Gastroesophageal sphincter (tissue), 4 donors: ENCODE measurements at places on chromosomes 7 and 10.

DNA sequence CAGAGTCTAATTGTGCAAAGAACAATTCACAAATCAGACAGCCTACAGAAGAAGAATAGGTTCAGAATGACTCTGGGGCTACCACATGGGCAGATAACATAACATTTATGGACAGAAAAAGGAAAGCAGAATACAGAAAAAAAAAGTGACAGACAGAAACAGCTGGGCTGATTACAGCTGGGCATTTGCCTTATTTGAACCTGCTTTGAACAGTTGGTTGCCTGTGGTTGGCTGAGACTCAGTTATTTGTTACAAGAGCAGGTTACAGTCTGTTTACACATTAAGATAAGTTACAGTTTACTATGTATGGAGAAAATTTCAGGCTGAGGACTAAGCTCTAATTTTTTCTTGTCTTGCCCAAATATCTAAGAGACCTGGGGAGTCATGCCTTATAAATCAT is 327.2 kb downstream of the GALNT17 start:
- no peak for ATAC-seq

GRCh38 chr7:94444813-94445212 is 50.1 kb downstream of the COL1A2 start:
- ATAC-seq = no peak

DNA sequence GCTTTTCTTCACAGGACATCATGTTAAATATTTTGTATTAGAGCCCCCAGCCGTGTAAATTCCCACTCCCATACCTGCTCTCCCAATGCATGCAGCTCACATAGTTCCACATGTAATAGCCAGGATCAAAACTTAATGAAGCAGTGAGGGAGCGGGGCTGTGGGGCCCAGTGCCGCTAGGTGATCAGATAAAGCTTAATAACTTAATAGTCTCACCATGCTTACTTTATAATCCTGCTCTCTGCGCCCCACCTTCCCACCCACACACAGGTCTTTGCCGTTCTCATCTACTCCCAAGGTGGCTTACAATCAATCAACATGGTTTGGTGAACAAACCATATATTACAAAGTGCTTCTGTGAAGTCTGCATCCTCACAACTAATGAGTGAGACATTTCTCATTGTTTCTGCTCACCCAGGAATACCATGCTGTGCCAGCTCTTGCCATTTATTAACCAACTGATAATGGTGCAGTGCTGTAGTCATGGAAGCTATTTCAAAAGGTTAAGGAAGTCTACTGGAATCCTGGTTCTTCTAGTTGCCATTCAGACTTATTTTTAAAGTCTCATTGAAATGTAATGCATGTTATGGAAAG is 156.4 kb downstream of the CTTNBP2 start:
- no peak for ATAC-seq

DNA sequence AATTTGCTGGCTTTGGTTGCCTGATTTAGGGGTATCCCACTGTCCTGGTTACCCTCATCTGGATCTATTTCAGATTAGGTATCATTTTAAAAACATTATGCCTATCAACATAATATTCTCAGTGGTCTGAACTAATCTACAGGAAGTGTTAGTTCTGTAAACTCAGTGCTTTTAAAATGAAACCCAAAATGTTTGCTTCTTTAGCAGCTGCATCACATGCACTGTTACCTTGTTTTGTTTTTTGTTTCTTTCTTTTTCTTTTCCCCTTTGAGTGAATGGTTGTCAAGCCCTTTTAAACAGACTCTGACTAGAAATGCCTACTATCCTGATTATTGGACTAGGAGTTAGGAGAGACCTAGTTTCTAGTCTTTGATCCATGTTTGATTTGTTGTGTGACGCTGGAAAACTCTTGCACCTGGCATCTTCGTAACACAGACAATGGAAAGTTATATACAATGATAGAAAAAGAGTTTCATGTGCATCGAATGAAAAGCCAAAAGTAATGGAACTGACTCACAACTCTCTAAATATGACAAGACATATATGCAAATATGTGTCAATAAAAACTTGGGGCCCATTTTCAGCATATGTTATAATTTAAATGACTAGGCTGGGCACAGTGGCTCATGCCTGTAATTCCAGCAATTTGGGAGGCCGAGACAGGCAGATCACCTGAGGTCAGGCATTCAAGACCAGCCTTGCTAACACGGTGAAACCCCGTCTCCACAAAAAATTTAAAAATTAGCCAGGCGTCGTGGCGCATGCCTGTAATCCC is 52.3 kb upstream of the STRIP2 start:
- no peak for ATAC-seq
